ENCODE measurements at places on chromosomes 6 and 20.

DNA sequence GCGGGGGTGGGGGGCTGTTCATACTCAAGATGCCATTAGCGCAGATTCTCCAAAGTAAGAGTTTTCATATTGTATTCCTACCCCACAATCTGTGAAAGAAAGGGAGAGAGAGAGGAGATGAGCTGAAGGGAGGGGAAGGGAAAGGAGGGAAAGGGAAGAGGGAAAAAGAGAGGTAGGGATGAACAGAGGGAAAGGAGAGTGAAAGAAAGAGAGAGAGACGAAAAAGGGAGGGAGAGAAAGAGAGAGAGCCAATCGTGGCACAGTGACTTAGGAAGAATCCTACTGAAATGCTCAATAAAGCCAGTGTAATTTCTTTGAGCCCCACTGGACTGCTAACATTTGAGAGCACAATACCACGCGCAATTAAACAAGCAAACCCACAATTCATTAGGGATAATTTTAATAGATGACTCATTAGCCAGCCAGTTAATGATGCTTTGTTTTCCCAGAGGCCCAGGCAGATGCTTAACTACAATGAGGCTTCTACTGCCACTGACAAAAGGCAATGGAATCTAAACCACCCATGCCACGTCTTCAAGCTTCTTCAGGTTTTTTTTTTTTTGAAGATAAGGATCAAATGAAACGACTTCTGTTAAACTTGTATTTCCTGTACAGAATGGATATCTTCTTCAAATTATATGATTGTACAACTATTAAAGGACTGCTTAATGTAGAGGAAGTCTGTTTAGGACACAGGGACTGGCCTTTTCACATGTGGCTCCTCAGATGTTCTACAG lies 306.8 kb downstream of the FOXC1 start:
- peak; percentile 25 for DNase-seq

GRCh38 chr6:109238396-109238795 lies 143.1 kb downstream of the CEP57L1 start:
- DNase-seq = no peak

- DNase-seq = peak; percentile 82
These were observed 15.7 kb downstream of the ADISSP start for GRCh38 chr20:3751675-3752385.

DNA sequence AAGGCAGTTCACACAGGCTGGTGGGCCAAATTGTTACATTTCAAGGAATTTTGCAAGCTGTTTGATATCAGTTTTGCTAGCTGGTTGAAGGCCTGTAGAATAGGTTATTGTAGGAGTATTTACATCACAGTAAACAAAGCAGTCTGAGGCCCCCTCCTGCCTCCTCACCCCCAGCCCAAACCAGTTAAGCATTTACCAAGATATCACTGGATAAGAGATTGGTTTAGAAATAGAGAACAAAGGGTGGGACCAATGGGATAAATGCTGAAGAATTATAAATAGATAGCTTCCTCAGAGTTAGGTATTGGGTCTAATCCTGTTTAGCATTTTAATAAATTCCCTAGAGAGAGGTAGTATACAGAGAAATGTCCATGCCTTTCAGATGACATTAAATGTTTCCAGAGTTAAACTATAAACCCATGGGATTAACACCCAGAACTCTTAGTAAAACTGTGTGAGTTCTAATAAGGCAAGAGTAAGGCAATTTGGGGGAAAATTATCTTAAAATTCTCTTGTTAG lies 2.3 kb upstream of the PHACTR2 start:
- DNase-seq = no peak

DNA sequence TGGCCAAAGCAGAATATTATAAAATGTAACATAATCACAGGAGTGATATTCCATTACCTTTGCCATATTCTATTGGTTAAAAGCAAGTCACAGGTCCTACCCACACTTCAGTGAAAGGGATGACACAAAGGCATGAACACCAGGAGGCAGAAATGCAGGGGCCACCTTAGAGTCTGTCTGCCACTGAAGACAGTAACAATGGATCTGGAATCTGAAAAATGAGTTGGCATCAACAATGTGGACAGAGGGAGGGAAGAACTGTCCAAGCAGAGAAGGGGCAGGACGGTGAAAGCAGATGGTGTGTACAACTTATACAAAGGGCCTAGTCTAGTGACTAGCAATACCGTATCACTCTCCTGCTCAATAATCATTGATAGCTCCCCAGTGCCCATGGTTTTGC lies 6.6 kb upstream of the LPIN3 start:
- DNase-seq = no peak

DNA sequence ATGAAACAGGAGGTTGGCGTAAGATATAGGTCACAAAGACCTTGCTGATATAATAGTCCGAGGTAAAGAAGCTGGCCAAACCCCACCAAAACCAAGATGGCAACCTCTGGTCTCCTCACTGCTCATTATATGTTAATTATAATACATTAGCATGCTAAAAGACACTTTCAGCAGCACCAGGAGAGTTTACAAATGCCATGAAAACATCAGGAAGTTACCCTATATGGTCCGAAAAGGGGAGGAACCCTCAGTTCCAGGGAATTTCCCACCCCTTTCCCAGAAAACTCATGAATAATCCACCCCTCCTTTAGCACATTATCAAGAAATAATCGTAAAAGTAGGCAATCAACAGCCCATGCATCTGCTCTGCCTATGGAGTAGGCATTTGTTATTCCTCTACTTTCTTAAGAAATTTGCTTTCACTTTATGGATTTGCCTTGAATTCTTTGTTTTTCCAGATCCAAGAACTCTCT lies 923.4 kb downstream of the QKI start:
- no peak for DNase-seq
